ENCODE measurements at places on chromosomes 5 and 9. TPM values are rescaled to one million over a fixed set of nuclear protein-coding genes. Genes with fewer than 3 reads are reported as not detected.

The TXNDC8 gene
- total RNA-seq, result not detected

The GHR gene
- not detected for total RNA-seq

The GRIA1 gene
- total RNA-seq, result not detected

The STK32A gene
- not detected for total RNA-seq

The SLC36A2 gene
- not detected for total RNA-seq

The LCN6 gene
- total RNA-seq, result not detected

The PRELID2 gene
- 3.1 TPM for total RNA-seq

GRCh38 chr9:126152622-126153362, 173.8 kb upstream of the MVB12B start:
- no peak for DNase-seq

DNA sequence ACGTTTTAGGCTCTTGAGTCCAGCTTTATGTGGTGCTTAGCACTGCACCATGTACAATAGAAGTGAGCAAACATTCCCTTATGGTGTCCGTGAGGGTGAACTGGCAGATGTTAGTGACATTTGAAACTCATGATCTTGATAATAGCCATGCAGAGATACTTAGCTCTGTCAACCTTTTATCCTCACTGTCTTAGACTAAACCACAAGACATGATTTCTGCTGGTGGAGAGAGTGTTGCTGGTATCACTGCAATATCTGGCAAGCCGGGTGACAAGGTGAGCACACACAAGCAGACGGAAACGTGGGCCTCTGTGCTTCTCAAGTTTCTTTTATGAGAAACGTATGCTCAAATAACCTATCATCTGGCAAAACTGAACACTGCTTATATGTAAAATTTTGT, 68.4 kb downstream of the CAST start:
- DNase-seq, result no peak

DNA sequence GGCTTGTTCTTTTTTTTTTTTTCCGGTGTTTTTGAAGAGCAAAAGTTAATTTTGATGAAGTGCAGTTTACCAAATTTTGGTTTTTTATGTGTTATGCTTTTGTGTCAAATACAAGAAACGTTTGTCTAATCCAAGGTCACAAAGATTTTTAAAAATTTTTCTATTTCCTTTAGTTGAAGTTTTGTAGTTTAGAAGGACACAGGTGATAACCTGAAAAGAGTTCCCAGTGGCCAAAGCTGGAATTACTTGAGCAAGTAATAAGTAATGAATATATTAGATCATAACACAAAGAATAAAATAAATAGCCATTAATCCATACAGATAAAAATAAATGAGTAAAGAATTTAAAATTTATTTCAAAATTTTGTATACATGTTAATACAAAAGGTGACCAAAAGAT, 71.5 kb downstream of the FCHO2 start:
- no peak for DNase-seq

DNA sequence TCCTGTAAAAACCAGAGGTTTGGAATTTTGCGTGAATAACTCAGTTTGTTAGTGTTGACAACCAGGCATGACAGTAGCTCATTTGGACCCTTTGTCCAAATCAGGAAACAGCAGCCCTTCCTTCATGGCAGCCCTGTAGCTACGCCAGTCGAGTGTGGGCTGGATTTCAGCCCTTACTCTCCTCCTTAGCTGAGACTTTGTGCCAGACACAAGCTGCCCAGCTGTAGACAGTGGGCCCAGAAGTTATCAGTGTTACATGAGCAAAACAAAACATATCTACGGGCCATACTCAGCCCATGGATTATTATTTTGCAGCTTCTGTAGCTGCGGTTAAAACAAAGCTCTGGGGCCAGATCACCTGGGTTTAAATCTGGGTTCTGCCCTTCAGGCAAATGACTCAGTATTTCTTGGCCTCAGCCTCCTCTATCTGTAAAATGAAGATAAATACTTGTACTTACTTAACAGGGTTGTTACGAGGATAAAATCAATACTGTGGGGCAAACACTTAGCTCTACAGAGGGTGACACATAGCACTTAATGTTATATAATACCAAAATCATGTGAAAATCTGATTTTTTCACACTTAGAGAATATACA, 76.9 kb downstream of the GHR start:
- DNase-seq, result no peak

GRCh38 chr5:141906972-141907371, 16.7 kb upstream of the DELE1 start:
- DNase-seq, result no peak

DNA sequence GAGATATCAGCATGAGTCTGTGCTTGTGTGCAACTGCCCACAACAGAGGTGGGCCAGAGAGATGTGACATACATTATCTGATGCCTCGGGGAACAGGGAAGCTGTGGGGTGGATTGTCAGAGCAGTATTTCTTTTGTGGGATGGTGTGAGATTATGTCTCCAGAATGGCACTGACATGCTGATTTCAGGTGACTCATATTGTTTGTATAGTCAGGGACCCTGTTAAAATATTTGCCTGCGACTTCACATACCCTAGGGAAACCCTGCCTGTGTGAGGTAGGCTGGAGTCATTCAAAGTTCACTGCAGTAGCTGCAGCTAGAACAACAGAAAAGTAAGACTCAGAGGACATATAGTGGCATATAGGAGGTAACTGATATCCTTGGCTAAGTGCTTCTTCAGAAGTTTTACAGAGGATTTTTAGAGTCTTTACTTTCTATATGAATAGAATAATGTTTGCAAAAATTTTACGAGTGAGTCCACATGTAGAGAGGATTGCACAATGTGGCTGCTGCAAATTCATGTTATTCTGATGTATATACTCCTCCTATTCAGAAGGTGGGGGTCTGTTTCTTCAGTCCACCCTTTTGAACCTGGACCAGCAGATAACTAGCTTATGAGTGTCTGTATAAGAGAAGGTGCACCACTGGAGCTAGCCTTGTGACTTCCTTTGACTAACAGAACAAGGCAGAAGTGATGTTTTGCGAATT, 89.3 kb downstream of the MACIR start:
- DNase-seq, result no peak

Measured in CD4-positive, CD25-positive, alpha-beta regulatory T cell (primary cell).